ENCODE measurements at places on chromosomes 16 and 17.

- DNase-seq, result no peak
These were observed 50.9 kb downstream of the CDH11 start for GRCh38 chr16:65070831-65071432.

GRCh38 chr16:31875928-31876547 is 2.4 kb downstream of the ZNF267 start:
- DNase-seq, result no peak

- no peak for DNase-seq
These were observed 36.7 kb downstream of the SPAG9 start for GRCh38 chr17:51083981-51084380.

DNA sequence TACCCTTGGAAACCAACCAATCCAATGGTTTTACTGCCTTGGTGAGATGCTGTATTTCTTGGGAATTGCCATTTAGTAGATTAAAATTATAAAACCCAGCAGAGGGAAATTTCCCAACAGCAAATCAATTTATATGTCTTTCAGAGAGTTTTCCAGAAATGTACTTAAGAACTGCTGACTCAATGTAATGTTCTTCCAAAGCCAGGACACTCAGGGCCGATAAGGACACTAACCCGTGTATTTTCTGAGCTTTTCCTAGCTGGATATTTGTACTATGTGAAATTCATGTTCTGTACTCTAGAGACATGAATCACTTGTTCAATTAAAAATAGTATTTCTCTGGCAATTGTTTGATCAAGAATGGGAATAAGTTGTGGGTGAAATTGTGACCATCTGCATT is 121.4 kb downstream of the KCNJ2 start:
- DNase-seq, result no peak

GRCh38 chr16:4325253-4325758 is 9.4 kb downstream of the GLIS2 start:
- no peak for DNase-seq

GRCh38 chr16:59170099-59170712 is 436.1 kb upstream of the GOT2 start:
- DNase-seq, result no peak

GRCh38 chr17:10226930-10227695 is 28.7 kb upstream of the GAS7 start:
- DNase-seq, result peak; percentile 16
